ENCODE measurements at places on chromosomes 2 and 18.
A peak's percentile ranks its signal among the peaks of the same experiment; 100 is the strongest.

GRCh38 chr2:98910349-98911125, 25.5 kb downstream of the CRACDL start:
- no peak for DNase-seq

- no peak for DNase-seq
Observed at GRCh38 chr2:29040552-29040951, 33.8 kb downstream of the PCARE start.

- DNase-seq: no peak
Observed at GRCh38 chr18:23849141-23849540, 159.9 kb downstream of the LAMA3 start.

- no peak for DNase-seq
Observed at GRCh38 chr2:36800381-36800780, 103.9 kb downstream of the VIT start.

DNA sequence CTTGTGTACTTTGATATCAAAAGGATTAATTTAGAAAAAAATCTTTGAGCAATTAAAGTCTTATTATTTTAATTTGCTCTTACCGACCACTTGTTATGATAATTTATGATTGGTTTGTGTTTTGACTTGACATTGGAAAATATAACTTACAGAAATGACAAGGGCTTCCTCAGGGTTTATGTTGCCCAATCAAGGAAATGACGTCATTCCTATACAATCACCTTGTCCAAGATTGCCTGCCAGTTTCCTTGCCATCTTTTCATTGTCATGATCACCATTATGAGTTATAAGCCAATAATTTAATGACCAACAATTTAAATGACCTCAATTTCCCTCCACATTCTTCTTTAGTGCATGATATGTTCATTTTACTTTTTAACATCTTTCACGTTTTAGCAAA, 351.8 kb upstream of the TMEFF2 start:
- DNase-seq: no peak

DNA sequence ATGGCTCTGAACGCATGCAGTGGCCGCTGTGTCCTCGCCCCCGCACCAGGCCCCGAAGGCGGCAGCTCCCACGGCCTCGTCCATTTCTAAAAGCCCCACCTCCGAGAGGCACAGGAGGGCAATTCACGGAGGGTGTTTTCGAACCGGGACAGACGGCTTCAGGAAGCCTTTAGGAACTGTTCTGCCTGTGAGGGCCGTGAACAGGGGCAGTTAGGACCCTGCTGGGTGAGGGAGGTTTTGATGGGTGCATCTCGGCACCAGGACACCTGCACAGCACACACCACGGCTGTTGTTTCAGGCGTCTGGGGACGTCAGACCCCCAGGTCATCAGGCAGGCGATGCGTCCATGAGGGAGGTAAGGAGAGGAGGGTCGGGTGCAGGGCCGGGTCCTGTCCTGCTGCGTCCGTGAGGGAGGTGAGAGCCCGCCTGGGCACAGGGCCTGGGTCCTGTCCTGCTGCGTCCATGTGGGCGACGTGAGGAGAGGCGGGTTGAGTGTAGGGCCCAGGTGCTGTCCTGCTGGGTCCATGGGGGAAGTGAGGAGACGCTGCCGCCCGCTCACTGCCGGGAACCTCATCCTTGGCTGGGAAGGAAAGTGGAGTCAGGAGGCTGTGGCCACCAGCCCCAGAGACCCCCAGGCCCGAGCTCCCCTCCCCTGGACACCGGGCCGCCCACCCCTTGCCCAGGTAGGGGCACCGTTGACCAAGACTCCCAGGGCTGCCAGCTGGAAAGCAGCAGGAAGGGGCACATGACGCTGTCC, 25.5 kb upstream of the KCNG2 start:
- DNase-seq: no peak

DNA sequence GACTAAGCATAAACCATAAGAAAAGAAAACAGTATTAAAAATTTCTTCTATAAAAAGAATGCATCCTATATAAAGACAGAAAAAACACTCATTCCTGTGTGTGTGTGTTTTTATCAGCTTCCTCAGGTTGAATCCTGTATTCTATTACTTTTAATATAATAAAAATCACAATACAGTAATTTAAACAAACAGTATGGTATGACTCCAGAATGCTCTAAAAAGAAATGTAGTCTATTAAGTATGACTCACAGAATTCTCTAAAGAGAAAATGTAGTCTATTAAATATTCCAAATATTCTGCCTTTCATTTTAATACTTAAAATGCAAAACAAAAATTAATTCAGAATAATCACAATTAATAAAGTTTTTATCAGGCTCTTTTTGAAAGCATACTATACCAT, 19.8 kb downstream of the CCDC88A start:
- no peak for DNase-seq

GRCh38 chr18:4541588-4541987, 86.5 kb upstream of the DLGAP1 start:
- no peak for DNase-seq

DNA sequence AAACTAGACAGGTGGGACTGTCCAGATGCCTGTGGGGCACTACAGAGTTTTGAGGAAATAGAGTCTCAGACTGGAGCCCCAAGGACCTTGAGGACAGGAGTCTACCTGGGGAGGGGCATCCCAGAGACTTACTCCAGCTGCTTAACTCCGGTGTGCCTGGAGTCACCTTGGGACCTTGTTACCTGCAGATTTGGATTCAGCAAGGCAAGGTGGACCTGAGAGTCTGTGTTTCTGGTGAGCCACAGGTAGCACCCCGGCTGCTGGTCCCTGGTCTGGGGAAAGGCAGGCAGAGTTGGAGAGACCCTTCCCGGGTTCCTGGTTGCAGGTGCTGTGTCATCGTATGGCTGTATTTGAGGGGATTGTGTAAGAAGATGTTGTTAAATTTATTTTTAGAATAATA, 102.4 kb downstream of the AGAP1 start:
- no peak for DNase-seq

DNA sequence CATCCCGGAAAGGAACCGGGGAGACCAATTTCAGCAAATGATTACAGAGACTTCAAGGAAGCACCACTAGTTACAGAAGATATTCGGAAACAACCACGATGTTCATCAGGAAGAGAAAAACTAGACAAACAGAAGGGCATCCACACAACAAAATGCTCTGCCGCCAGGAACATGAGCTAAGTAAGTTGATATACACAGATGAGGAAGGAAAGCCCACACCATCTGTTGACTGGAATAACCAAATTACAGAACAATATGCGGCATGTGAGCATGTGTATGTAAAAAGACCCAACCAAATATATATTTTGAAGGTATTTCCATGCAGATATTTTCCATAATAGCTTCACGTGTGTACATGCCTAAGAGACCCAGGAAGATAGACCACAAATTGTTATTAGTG, 47.0 kb downstream of the ACKR3 start:
- no peak for DNase-seq

DNA sequence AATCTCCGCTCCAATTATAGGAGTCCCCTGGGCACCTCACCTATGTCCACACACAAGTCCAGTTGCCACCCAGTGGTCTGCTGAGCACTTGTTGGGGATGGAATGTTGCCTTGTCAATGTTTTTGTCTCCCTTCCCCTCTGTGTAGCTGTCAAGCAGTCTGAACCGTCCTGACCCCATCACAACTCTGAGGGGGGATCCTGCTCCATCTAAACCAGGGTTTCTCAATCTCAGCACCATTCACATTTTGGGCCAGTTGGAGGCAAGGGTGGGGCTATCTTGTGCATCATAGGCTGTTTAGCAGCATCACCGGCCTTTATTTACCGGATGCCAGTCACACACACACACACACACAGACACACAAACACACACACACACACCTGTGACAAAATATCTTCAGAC, 53.0 kb downstream of the CYP26B1 start:
- no peak for DNase-seq

DNA sequence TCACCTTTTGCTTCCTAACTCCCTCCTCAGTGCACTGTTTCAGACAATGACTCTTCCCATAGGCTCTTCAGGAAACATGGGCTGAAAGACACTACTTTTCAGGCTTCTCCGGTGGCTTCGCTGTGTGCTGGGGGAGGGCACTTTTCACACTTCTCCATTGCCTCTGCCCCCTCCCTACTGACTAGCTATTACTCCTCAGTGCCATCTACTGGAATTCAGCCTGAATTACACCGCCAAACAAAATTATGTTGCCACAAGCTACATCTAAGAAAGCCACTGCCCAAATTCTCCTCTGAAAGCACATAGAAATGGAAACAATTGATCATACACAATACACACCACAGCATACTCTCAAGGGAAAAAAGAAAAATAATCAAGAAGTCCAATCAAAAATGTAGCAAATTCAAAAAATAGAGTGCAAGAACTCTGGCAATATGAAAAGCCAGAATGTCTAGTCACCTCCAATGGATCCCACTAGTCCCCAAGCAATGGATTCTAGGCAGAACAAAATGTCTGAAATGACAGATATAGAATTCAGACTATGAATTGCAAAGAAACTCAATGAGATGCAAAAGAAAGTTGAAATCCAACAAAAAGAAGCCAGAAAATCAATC, 1139.4 kb upstream of the GYPC start:
- DNase-seq: no peak

DNA sequence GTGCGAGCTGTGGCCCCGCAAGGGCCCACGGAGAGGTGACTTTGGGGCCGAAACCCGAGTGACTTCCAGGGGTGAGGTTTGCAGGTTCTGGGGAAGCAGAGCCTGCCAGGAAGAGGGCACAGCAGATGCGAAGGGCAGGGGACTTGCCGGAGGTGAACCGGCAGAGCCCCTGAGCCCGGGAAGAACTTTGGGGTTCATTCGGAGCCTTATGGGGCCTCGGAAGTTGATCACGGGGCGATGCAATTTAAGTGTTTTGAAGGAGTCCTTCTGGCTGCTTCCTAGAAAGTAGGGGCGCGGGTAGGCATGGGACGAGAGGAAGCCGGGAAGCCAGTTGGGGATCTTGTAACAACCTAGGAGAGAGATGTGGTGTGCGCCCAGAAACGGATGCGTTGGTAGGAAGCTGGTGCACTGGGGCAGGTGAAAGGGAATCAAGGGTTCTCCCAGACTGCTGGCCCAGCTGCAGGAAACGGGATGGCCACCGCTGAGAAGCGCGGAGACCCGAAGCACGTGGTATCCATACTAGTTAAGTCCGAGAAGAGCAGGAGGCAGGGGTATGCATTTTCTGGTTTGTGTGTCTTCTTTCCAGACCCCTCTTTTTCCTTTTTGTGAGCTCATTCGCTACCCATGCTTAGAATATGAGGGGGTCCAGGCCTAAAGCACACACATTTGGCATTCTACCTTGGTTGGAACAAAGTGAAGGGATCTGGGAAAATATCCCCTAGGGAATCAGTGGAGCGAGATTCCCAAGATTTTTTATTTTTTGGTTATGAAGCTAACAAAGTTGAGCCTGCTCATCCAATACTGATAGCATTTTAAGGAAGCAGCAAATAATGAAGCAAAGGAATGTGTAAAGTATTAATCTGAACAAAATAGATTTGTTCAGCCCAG, 758 bp downstream of the SCLY start:
- peak; percentile 7 for DNase-seq

GRCh38 chr2:195535911-195536522, 121.0 kb upstream of the SLC39A10 start:
- DNase-seq: peak; percentile 46

- DNase-seq: no peak
Observed at GRCh38 chr2:43459446-43460173, 136.2 kb downstream of the THADA start.

- no peak for DNase-seq
Observed at GRCh38 chr2:75375646-75376582, 176.6 kb upstream of the TACR1 start.

GRCh38 chr2:13158466-13158865, 441.7 kb downstream of the TRIB2 start:
- no peak for DNase-seq

DNA sequence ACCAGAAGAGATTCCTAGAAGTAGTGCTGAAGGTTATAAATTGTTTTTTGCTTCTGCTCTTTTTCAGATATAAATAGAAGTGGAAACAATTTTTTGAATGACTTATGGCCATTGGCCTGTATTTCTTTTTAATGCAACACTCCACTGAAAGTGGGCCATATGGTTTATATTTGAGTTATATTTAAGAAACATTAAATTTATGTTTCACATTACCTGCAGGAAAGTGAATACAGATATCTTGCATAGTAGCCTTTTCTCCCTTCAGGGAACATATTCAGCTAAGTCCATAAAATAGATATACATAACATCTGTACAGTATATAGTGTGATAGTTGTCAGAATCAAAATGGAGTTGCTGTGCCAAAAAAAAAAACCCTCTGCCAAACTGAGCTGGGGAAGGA, 53.1 kb upstream of the EFEMP1 start:
- DNase-seq: no peak

GRCh38 chr18:47143153-47143552, 7.1 kb downstream of the HDHD2 start:
- no peak for DNase-seq

DNA sequence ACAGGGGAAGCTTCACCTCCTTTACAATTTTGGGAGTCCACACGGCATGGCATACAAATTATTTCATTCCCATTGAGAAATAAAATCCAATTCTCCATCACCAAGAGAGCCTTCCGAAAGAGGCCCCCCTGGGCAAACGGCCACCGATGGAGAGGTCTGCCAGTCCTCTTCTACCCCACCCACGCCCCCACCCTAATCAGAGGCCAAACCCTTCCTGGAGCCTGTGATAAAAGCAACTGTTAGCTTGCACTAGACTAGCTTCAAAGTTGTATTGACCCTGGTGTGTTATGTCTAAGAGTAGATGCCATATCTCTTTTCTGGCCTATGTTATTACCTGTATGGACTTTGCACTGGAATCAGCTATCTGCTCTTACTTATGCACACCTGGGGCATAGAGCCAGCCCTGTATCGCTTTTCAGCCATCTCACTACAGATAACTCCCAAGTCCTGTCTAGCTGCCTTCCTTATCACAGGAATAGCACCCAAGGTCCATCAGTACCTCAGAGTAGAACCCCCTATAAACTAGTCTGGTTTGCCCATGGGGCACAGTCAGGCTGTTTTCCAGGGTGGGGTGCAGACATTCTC, 58.3 kb downstream of the BCL11A start:
- DNase-seq: no peak

GRCh38 chr2:186572705-186573104, 17.2 kb upstream of the ITGAV start:
- DNase-seq: no peak

- no peak for DNase-seq
Observed at GRCh38 chr18:58990720-58991119, 126.0 kb downstream of the ZNF532 start.

DNA sequence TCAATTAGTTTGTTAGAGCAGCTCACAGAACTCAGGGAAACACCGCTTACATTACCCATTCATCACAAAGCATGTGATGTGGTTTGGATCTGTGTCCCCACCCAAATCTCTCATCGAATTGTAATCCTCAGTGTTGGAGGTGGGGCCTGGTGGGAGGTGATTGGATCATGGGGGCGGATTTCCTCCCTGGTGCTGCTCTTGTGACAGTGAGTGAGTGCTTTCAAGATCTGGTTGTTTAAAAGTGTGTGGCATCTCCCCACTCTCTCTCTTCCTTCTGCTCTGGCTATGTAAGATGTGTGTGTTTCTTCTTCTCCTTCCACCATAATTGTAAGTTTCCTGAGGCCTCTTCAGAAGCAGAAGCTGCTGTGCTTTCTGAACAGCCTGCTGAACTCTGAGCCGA, 63.5 kb upstream of the AGPS start:
- DNase-seq: peak; percentile 39

All from CD4-positive, alpha-beta T cell (primary cell).